ENCODE measurements at places on chromosomes 3 and 15. TPM values are rescaled to one million over a fixed set of nuclear protein-coding genes. Genes with fewer than 3 reads are reported as not detected.

The GHSR gene
- not detected for total RNA-seq

The BFSP2 gene
- not detected for total RNA-seq

The ACKR4 gene
- total RNA-seq: not detected

The TMIE gene
- 0.13 TPM for total RNA-seq

The TP63 gene
- 0.27 TPM for total RNA-seq

The GABRB3 gene
- total RNA-seq: 82.7 TPM

The CCR8 gene
- not detected for total RNA-seq

The CAPN3 gene
- 0.34 TPM for total RNA-seq

The MYO1E gene
- 316 TPM for total RNA-seq

The PXK gene
- 4.8 TPM for total RNA-seq

The MAPKAPK3 gene
- 28.4 TPM for total RNA-seq

The CADM2 gene
- 0.11 TPM for total RNA-seq

The AGBL1 gene
- not detected for total RNA-seq

The CDHR4 gene
- total RNA-seq: 0.22 TPM

The H1-8 gene
- not detected for total RNA-seq

The KBTBD13 gene
- not detected for total RNA-seq

The IQGAP1 gene
- total RNA-seq: 167 TPM

The NPAP1 gene
- total RNA-seq: not detected

The SGO1 gene
- 16.1 TPM for total RNA-seq

The WDR72 gene
- total RNA-seq: 6.1 TPM

The BCL2A1 gene
- 12.6 TPM for total RNA-seq

The DNAJC19 gene
- total RNA-seq: 22.3 TPM

The MKRN2OS gene
- total RNA-seq: not detected

The SMCO1 gene
- total RNA-seq: not detected

The HESX1 gene
- 0.72 TPM for total RNA-seq

The SAMD7 gene
- total RNA-seq: not detected

The EPHB3 gene
- 0.26 TPM for total RNA-seq

The DNAJB11 gene
- 51.2 TPM for total RNA-seq

The RTP1 gene
- total RNA-seq: not detected

The CPB1 gene
- total RNA-seq: not detected

The ROPN1 gene
- not detected for total RNA-seq

The TRPC1 gene
- total RNA-seq: 7.7 TPM

The SLC22A13 gene
- not detected for total RNA-seq

The C3orf52 gene
- total RNA-seq: 11.1 TPM

The DNAJC17 gene
- 24.0 TPM for total RNA-seq

The FGF7 gene
- total RNA-seq: not detected

The LAMB2 gene
- total RNA-seq: 114 TPM

The GRM7 gene
- not detected for total RNA-seq

The CFAP161 gene
- not detected for total RNA-seq

The PPP1R14D gene
- 0.33 TPM for total RNA-seq

The GOLGA8T gene
- 0.80 TPM for total RNA-seq

The RASGRP1 gene
- total RNA-seq: 0.28 TPM

The C3orf80 gene
- total RNA-seq: 1.6 TPM

The MKRN3 gene
- 1.6 TPM for total RNA-seq

The RETNLB gene
- not detected for total RNA-seq

The C3orf22 gene
- not detected for total RNA-seq

The PRSS50 gene
- not detected for total RNA-seq

The HYAL1 gene
- 1.00 TPM for total RNA-seq

The PPARG gene
- total RNA-seq: 41.4 TPM

The ZNF660 gene
- total RNA-seq: not detected

Data from A549 treated with Mapracorat at 1 μM for 4 hours (cell line).